ENCODE measurements at places on chromosomes 3 and 15.

- DNase-seq, result peak; percentile 17
Observed at GRCh38 chr3:146026547-146026946, 134.4 kb downstream of the PLOD2 start.

- peak; percentile 32 for DNase-seq
Observed at GRCh38 chr3:12158387-12159226, at the start of gene TIMP4. Gene TIMP4 (minus strand): TSS chr3:12158912. CDS start chr3:12158840, 72 bp downstream.

DNA sequence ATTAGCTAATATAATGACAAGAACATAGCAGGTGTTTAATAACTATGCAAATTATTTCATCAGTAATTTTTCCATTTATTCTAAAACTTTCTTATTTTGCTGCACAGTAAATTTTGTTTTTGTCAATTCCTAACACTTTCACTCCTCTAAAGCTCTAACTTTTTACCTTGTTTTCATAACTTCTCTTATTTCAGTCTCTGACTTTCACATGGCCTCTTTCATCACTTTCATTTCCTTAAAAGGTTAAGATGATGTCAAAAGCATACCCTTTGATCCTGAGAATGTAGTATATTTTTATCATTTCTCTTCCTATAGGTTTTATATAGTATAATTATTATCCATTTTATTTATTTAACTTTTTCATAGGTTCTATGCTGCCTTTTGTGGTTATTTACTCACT is 1325.8 kb upstream of the ALCAM start:
- no peak for DNase-seq

DNA sequence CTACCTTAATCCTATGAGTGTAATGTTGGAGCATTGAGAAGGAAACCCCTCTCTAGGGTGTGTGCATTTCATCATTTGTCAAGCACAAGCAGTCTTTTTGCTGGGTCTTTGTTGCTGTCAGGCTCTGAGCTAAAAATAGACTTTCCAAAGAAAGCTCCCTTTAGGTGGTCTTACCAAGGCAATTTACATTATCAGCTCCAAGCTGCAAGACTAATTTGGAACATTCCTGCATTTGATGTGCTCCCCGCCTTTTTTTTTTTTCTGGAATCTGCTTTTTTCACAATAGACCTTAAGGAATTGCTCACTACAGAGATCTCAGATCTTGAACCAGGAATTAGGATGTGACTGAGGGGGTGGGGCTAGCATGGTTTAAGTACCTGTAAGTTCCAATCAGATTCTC is 60.6 kb upstream of the STAC start:
- peak; percentile 20 for DNase-seq

DNA sequence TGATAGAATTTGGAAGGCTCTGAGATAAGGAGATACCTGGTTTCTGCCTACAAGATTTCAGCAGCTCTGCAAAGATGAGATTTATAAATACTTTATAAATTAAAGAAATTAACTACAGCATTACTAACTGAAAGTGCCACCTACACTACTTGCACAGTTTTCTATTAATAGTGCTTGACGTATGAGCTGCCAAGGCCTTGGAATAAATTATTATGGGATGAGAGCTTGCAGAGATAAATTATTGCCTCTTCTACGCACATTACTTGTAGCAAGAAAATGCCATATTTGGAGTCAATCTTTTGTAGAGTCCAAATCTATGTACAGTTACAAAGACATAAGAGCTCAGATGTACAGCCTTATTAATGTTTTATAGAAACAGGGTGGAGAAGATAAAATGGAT is 89.1 kb downstream of the BCHE start:
- DNase-seq, result no peak

- peak; percentile 41 for DNase-seq
Observed at GRCh38 chr15:58506064-58506490, 74.3 kb downstream of the LIPC start.

- DNase-seq, result no peak
Observed at GRCh38 chr15:72562386-72562785, 88.3 kb downstream of the ARIH1 start.

DNA sequence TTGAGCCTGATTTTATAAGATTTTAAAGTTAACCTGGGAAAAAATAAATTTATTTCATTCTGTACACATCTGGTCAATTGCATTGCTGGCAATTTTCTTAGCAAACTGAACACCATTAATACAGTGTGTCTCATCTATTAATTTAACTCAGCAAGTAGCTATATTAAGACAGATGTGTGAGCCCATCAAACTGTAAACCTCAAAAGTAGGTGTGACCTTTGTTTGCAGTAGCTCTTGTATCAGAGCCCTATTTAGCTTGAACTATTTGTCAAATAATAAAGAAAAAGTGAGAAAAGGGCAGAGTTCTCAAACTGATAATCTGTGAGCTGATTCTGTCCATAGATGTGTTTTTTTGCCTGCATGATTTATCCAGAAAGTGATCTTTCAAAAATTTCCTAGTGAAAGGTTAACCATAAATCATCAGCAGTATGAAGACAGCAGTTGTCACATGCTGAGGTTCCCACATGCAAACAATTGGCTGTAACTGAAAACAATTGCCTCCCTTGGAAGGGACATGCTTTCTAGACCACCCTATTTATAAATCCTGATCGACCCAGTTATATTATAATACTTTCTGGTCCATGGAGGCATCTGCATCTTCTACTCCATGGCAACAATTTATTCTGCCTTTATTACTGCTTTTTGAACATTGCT is 646.5 kb downstream of the NSUN3 start:
- no peak for DNase-seq

Data from tongue (tissue), 3 donors.